ENCODE measurements at places on chromosomes 1 and 21.

- H3K27ac ChIP-seq, result no peak overlapping the region
- no peak for DNase-seq
- H3K4me1 ChIP-seq, result no peaks in the 10 kb centered on the region
- no peaks in the 10 kb centered on the region for H3K36me3 ChIP-seq
Measured at GRCh38 chr1:56218023-56218422, 361.3 kb downstream of the PLPP3 start.

GRCh38 chr1:15573477-15573876 lies 11.4 kb downstream of the AGMAT start:
- no peaks in the 10 kb centered on the region for H3K4me1 ChIP-seq
- H3K27me3 ChIP-seq, result no peaks in the 10 kb centered on the region
- H3K27ac ChIP-seq, result no peak overlapping the region

DNA sequence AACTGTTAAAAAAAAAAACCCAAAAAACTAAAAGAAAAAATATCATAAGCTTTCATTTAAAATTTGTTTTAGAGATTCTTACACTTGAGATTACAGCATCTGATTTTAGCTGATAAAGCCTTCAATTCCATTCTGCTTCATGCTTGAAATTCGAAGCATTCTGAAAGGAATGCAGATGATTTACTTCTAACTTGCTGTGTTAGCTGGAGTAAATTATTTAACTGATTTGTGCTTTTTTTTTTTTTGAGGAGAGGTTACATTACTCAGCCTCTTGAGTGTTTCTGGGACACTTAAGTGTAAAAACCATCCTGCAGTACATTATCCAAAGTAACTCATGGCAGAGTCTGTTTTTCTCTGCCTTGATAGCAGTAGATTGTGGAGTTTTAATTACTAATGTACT lies 4.5 kb upstream of the TRIM67 start:
- H3K4me3 ChIP-seq, result no peak overlapping the region
- H3K27me3 ChIP-seq, result peaks cover 65% of the 10 kb centered on the region
- no peak overlapping the region for H3K27ac ChIP-seq
- no peaks in the 10 kb centered on the region for H3K36me3 ChIP-seq

- peak overlapping the region; percentile 57 for H3K27ac ChIP-seq
- no peak overlapping the region for H3K4me3 ChIP-seq
- no peak for DNase-seq
- no peaks in the 10 kb centered on the region for H3K27me3 ChIP-seq
- H3K36me3 ChIP-seq, result no peaks in the 10 kb centered on the region
- peaks cover 64% of the 10 kb centered on the region for H3K4me1 ChIP-seq
Measured at GRCh38 chr1:235069176-235069575, 59.5 kb downstream of the TOMM20 start.

DNA sequence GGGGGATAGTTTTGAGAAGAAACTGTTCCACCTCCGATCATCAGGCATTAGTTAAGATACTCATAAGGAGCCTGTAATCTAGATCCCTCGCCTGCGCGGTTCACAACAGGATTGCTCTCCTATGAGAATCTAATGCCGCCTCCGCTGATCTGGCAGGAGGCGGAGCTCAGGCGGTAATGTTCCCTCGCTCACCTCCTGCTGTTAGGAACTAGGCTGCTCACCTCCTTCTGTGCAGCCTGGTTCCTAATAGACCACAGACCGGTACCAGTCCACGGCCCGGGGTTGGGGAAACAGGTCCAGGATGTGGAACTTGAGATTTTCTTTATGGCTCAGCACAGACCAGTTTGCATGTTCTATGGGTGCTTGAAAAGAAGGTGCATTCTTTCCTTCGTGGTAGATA lies 27.2 kb upstream of the FAM3B start:
- no peak overlapping the region for H3K4me3 ChIP-seq
- DNase-seq, result no peak
- no peaks in the 10 kb centered on the region for H3K4me1 ChIP-seq
- no peaks in the 10 kb centered on the region for H3K36me3 ChIP-seq

GRCh38 chr1:29827237-29827750 lies 591.0 kb downstream of the PTPRU start:
- no peak for DNase-seq
- no peak overlapping the region for H3K4me3 ChIP-seq
- H3K36me3 ChIP-seq, result no peaks in the 10 kb centered on the region
- H3K27me3 ChIP-seq, result peaks cover 81% of the 10 kb centered on the region

DNA sequence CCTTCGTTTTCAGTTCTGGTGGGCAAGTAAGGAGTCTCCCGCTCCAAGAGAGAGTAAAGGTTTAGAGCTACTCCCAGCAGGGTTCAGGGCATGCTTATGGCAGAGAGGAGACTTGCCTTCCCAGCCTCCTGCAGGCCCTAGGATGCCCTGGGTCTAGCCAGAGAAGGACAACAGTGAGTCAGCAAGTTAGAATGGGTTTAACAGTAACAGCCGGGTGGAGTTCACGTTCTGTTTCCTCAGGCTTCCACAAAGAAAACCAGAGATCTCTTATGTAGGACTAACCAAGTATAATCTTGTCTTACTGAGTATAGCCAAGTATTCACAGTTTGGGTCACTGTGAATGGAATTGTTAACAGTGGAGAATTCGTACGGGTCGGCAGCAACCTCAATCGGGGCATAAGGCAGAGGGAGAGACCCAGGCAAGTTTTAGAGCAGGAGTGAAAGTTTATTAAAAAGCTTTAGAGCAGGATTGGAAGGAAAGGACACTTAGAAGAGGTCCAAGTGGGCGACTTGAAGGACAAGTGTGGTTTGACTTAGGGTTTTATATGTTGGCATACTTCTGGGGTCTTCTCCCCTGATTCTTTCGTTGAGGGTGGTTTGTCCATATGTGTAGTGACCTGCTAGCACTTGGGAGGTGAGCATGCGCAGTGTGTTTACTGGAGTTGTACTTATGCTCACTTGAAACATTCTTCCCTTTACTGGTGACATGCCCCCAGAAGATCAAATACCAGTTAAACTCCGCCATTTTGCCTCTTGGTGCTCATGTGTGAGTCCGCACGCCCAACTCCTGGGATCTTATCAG lies 4.5 kb downstream of the OVAAL start:
- peak overlapping the region; percentile 84 for H3K27ac ChIP-seq
- H3K4me3 ChIP-seq, result no peak overlapping the region
- H3K36me3 ChIP-seq, result no peaks in the 10 kb centered on the region
- no peaks in the 10 kb centered on the region for H3K27me3 ChIP-seq
- peaks cover 80% of the 10 kb centered on the region for H3K4me1 ChIP-seq
- DNase-seq, result no peak

DNA sequence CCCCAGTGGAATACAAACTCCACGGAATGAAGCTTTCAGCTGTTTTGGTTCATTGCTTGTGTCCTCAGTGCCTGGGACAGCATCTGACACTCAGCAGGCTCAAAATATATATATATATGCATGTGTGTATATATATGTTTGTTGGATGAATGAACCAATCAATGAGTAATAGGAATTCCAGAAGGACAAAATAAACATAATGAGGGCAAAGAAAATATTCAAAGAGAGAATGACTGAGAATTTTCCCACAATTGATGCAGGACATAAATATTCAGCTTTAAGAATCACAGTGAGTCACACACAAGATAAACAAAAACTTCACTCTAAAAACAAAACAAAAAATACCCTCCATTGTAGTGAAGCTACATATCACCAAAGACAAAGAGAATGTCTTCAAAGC lies 64.0 kb downstream of the CHD5 start:
- no peak overlapping the region for H3K27ac ChIP-seq
- H3K4me1 ChIP-seq, result no peaks in the 10 kb centered on the region
- no peak for DNase-seq
- no peaks in the 10 kb centered on the region for H3K36me3 ChIP-seq
- H3K27me3 ChIP-seq, result peaks cover 20% of the 10 kb centered on the region

DNA sequence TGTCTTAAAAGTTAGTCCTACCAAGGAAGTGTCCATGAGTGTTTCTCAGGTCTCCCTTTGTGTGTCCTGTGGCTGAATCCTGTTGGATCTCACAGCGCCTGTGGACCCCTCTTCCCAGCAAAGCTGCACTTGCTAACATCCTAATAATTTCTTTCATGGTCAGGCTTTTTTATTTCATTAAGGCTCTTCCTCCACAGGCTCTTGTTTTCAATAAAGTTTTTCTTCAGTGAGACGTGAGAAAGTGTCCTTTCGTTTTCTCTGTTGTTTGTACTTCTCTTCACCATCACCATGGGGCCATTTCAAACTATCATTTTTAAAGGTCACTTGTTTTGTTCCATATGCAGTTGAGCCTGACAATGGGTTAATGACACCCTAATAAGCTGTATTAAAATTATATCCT lies 231.5 kb downstream of the LMO4 start:
- no peak for DNase-seq
- H3K27ac ChIP-seq, result no peak overlapping the region
- H3K27me3 ChIP-seq, result no peaks in the 10 kb centered on the region
- peaks cover 8% of the 10 kb centered on the region for H3K4me1 ChIP-seq
- H3K4me3 ChIP-seq, result no peak overlapping the region
